ENCODE measurements at places on chromosomes 16 and 17.
A peak's percentile ranks its signal among the peaks of the same experiment; 100 is the strongest.

GRCh38 chr17:57916925-57917858 is 38.0 kb downstream of the CUEDC1 start:
- no peak for DNase-seq

- no peak for DNase-seq
These were observed 91.5 kb downstream of the SNX11 start for GRCh38 chr17:48198950-48199541.

- no peak for DNase-seq
These were observed 560.6 kb downstream of the CDH13 start for GRCh38 chr16:83187405-83187804.

GRCh38 chr17:1067282-1067956 is 70.5 kb downstream of the TIMM22 start:
- no peak for DNase-seq

GRCh38 chr17:80637048-80637781 is 92.6 kb downstream of the RPTOR start:
- no peak for DNase-seq

DNA sequence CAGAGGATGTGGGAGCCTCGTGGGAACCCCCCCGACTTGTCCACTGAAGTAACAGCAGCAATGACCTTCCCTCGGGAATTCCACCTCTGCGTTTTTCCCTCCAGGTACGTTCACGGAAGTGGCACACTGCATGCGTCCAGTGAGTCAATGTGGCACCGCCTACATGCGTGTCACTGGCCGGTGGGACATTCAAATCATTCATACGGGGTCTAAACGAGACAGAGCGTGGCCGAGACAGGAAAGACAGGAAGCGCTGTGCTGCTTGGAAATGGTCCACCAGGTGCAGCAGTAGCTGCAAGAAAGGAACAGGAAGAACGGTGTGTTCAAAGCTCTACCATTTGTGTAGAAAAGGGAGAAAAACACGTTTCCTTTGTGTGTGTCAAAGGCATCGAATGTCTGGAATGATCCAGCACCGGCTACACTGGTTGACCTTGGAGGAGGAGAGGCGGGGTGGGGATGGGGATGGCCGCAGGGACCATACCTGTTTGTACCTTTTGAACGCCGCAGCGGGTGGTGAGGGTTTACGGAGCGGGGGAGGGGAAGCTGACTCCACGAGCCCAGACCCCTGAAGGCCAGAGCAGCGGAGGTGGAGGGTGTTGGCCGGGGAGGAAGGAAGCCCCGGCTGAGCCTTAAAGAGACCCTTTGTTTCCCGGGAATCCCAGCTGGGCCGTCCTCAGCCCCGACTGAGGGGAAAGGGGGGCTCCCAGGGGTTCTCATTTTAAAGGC is 1.7 kb upstream of the PGAP6 start:
- peak; percentile 67 for DNase-seq

- no peak for DNase-seq
These were observed 27.1 kb downstream of the PELP1 start for GRCh38 chr17:4676791-4677190.

GRCh38 chr17:29847527-29848400 is 82.3 kb downstream of the SSH2 start:
- DNase-seq = no peak

DNA sequence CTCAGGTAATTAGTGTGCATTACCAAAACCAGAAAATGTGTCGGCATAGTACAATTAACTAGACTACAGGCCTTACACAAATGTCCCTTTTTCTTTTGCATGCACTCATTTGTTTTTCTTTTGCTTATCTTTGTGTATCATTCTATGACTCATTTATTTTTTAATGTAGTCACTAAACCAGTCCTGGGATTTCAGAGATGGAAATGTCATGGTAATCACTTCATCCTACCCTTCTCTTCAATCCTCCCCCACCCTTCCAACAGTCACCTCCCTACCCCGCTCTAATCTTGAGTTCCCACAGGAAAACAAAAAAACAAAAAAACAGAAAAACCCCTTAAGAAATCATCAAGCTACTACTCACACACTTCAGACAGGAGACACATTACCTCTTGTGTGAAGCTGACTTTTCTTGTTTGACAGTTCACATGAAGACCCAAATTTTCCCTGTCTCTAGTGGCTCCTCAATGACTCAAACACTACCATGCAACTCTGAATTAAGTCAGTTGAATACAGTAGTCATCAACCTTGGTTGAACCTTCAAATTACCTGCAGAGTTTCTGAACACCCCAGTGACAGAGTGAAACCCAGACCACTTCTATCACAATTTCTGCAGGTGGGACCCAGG is 242.4 kb upstream of the SALL1 start:
- DNase-seq = no peak

GRCh38 chr16:1113489-1113888 is 17.4 kb upstream of the C1QTNF8 start:
- no peak for DNase-seq

DNA sequence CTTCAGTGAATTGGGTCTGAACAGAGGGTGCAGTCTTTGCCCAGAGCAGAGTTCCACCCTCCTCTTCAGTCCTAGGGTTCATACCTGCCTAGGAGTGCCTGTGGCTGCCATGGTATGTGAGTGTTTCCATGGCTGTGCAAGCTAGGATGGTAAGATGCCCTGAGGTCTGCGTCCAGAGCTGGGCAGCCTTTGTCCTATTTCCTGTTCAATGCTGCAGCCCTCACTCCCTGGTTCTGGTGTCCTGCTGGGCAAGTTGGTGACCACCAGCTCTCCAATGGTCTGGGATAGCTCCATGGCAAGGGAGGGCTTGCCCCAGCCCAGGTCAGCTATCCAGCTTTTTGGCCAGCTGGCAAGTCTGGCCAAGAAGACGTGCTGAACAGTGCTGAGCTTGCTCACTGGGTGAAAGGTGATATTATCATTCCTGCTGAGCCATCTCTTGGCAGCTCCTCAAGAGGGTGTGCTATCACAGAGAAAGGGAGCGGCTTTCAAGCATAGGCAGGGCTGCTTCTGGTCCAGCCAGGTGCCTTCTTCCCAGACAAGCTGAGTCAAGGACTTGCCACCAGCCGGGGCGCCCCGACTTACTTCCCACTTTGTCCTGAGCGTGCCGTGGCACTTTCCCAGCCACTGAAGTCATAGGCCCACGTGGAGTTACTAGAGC is 13.0 kb upstream of the NFATC3 start:
- DNase-seq = no peak
